ENCODE measurements at places on chromosomes 5 and 9.

- DNase-seq, result no peak
Measured at GRCh38 chr9:117612317-117612716, 91.9 kb upstream of the TLR4 start.

DNA sequence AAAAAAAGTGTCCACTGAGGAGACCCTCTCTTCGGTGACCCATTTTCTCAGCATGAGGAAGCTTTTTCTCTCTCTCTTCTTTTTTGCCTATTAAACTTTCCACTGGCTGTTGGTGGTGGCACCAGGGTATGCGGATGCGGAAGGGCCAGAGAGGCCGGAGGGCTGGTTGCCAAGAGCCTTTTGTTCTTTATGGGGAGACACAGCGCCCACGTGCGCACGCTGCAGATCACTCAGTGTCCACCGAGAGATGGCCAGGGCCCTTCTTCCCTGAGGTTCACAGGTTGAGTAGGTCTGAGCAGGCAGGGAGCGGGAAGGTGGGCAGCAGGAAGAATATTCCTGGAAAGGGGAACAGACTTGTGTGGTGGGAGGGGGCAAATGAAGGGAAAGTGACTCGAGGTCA lies 69.1 kb downstream of the STK10 start:
- no peak for DNase-seq

- DNase-seq, result no peak
Measured at GRCh38 chr9:126470241-126470993, 143.3 kb upstream of the LMX1B start.

GRCh38 chr5:59193616-59194319 lies 610.9 kb downstream of the RAB3C start:
- DNase-seq, result no peak

GRCh38 chr9:81028504-81028903 lies 660.8 kb downstream of the TLE1 start:
- DNase-seq, result no peak

- DNase-seq, result no peak
Measured at GRCh38 chr5:22928821-22929482, 75.8 kb upstream of the CDH12 start.

DNA sequence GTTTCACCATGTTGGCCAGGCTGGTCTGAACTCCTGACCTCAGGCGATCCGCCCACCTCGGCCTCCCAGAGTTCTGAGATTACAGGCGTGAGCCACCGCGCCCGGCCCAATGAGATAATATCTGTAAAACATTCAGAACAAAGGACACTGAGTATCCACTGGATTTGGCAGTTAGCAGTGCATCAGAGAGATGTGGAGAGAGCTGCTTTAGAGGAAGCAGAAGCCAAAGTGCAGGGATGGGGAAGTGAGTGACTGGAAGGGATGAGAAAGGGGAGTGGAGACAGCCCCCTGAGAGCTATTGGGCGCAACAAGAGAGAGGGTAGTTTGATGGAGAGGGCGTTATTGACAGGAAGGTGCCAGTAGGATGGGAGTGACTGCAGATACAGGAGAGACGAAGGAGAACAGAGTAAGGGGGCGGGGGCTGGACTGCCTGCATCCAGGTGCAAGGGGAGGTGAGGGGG lies 157.5 kb upstream of the SHB start:
- no peak for DNase-seq

GRCh38 chr9:87290241-87291052 lies 207.2 kb upstream of the DAPK1 start:
- no peak for DNase-seq

All from activated CD4-positive, alpha-beta T cell treated with anti-CD3 and anti-CD28 coated beads, Interleukin-2, amount 50 U/mL, for 48 hours (primary cell).